ENCODE measurements at places on chromosomes 4 and X.

- DNase-seq: no peak
Observed at GRCh38 chrX:42869659-42870476, 91.9 kb upstream of the PPP1R2C start.

DNA sequence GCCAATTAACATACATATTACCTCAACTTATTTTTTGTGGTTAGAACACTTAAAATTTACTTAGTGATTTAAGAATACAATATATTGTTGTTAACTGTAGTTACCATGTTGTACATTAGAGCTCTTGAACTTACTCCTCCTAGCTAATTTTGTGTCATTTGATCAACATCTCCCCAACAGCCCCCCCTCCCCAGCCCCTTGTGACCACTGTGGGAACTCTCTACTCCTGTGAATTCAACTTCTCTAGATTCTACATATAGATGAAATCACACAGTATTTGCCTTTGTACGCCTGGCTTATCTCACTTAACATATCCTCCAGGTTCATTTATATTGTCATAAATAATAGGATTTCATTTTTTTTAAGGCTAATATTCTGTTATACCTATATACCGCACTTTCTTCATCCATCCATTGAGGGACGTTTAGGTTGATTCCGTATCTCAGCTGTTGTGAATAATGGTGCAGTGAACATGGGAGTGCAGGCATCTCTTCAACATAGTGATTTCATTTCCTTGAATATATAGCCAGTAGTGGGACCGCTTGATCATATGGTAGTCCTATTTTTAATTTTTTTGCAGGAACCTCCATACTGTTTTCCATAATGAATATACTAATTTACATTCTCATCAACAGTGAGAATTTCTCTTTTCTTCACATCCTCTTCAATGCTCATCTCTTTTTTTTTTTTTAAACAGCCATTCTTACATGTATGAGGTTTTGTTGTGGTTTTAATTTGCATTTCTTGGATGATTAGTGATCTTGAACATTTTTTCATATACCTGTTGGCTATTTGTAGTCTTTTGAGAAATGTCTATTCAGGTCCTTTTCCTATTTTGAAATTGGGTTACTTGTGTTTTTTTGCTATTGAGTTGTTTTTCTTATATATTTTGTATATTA lies 66.8 kb downstream of the RAPGEF2 start:
- DNase-seq: no peak

GRCh38 chrX:132651421-132652086 lies 162.7 kb upstream of the MBNL3 start:
- DNase-seq: no peak

GRCh38 chr4:174086829-174087799 lies 196.4 kb downstream of the FBXO8 start:
- no peak for DNase-seq

- no peak for DNase-seq
Observed at GRCh38 chr4:159219862-159220261, 117.0 kb downstream of the RAPGEF2 start.

- DNase-seq: no peak
Observed at GRCh38 chr4:25399510-25399909, 22.4 kb downstream of the ANAPC4 start.

DNA sequence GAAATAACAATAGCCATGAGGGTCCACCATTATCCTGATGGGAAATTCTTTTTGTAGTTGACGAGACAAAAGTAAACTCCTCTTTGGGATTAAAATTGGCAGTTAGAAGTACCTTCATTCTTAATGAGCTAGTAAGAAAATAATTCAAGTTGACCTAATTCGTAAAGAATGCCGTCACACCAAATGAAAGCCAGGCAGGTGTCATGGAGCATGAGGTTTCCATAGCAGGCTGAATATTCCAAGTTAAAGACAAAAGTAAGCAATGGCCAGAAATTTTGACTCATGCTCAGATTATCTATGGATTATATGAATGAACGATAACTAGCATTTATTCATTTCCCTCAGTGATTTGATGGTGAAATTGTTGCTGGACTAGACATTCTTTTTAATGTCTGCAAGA lies 192.2 kb upstream of the FAT1 start:
- no peak for DNase-seq

DNA sequence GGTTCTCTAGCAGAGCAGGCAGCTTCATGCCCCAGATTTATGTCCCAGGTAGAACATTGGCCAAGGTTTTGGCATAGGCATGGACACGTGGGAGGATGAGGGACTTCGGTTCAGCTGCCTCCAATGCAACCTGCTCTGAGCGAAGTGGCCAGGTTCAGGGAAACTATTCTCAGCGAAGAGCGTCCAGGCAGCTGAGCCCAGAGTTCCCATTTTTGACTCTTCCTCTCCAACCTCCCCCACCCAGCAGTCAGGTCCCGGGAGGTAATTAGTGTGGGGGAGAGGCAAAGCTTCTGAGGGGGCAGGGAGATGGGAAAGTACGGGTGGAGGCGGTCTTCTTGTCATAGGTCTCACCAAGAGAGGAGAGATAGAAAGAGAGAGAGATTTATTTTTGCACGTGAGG lies 1.0 kb downstream of the GABRA4 start:
- DNase-seq: no peak

DNA sequence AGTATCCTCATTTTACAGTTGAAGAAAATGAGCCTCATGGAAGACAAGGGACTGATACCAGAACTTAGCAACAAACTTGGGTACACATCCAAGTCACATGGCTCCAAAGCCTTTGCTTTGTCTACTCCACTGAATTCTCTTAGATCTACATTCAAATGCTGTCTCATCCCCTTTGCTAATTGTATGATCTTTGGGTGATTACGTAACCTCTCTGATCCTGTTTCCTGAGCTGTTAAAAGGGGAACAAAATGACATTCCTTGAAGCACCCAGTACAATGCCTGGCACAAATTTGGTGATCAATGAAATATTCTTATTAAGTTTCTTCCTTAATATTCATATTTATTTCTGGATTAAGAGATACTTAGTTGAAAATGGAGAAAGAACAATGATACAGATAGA lies 5.9 kb upstream of the HPGD start:
- DNase-seq: no peak

GRCh38 chr4:22045051-22045630 lies 96.6 kb upstream of the KCNIP4 start:
- no peak for DNase-seq

DNA sequence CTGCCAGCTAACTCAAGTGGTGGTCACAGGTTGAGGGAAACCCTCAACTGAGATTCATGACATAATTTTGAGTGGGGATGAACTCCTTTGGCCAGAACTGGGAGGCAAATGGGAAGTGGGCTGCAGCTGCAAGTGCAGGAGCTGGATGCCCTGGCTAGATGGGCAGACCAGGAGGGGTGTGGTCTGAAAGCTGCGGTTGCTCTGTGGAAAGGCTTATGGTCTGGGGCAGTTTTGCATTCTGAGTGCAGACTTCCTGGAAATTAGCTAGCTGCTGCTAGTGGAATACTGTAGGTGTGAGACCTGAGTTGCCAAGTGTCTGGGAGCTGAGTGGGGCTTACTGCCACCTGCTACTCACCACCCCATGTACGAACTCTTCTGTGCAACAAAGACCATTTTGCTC lies 52.1 kb upstream of the NAP1L2 start:
- no peak for DNase-seq

DNA sequence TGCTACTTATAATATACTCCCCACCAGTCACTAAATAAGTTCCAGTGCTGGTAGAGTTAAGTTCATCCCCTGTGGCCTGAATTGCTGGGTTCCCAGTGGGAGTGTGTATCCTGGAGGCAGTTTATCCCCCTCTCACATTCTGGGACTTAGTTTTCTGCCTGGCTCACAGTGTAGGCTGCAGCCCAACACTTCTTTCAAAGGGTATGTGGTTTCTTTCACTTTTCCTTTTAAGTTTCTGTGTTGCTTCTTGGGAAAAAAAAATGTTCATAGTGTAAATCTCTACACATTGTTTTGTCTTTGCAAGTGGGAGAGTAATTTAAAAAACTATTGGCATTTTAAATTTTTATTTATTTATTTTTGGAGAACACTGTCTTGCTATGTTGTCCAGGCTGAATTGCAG lies 204.0 kb downstream of the CHIC1 start:
- no peak for DNase-seq

DNA sequence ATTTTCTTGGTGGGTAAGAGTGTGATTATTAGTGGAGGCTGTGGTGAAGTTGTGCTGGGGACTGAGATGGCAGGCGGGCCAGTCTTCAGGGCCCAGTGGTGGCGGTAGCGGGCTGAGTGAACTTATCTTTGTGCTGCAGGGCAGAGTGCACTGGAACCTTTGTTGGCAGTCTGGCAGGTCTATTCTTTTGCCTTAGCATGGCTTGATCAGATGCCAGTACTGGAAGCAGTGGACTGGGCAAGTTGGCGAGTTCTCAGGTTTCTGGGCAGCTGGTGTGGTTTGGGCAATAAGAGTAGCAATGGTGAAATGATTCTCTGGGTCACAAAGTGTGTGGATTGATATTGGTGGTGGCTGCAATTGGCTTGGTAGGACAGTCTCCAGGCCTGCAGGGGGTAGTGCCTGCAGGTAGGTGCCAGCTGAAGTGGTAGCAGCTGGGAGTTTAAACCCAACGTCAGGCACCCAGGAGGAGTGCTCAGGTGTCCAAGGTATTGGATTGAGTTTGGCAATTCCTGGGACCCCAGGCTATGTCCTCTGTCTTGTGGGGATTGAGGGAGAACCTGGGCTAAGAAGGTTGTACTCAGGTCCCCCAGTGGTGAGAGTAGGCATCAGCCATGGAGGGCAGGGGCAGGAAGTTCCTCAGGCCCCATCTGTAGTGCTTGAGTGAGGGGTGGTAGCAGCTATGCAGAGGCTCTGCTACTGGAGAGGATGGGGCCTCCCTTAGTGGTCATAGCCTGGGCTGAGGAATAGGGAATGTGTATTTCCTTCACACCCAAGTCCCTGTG lies 34.9 kb upstream of the SLC25A14 start:
- DNase-seq: no peak

- DNase-seq: no peak
Observed at GRCh38 chr4:137640156-137640837, 108.0 kb upstream of the PCDH18 start.

DNA sequence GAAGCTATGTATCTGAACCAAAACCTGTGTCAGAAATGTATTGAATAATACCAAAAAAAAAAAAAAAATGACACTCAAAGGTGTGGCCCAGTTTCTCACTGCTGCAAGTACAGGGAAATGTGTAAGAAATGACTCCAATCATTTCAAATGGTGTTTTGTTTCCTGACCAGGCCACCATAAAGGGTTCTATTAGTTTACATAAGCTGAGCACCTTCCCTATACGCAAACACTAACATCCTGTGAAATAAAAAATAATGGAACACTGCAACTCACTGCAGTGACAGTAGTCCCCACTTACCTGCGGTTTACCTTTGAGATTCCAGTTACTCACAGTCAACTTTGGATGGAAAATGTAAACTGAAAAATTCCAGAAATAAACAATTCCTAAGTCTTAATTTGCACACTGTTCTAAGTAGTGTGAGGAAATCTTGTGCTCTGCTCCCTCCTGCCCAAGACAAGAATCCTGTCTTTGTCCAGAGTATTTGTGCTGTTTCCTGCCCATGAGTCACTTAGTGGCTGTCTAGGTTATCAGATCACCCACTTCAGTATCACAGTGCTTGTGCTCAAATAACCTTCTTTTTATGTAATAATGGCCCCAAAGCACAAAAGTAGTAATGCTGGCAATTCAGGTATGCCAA lies 265.3 kb downstream of the RCHY1 start:
- no peak for DNase-seq

DNA sequence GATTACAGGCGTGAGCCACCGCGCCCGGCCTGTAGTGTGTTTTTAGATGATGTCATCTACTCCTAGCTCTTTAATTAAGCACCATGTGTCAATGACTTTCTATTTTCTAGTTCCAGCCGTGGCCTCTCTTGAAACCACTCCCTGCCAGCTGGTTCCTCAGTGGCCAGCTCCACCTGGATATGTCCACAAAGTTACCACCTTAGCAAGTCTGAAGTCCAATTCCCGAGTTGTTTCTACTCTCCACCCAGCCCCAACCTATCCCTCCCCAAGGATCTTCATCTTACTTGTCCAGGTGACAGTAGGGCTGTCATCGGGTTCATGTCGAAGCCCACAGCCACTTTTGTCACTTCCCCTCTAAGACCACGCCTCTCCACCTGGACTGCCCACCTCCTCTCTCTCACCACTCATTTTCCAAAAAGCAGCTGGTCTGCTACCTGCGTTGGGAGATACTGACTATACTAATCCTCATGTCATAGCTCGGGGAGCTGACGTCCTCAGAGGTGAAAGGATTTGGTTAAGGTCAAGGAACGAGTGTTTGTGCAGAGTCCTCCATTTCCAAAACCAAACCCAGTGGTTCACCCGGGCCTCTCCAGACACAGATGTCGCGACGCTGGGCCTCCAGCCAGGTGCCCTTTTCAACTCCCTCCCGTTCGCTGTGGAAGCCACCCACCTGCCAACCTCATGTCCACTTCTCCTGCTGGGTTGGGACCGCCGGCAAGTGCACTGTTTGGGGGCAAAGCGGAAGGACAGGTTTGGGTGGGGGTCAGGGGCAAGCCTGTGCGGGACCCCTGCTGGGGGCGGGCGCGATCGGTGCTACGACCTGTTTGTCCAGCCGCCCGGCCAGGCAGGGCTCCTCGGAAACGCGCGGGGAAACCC lies 704 bp downstream of the FAM3A start:
- no peak for DNase-seq

DNA sequence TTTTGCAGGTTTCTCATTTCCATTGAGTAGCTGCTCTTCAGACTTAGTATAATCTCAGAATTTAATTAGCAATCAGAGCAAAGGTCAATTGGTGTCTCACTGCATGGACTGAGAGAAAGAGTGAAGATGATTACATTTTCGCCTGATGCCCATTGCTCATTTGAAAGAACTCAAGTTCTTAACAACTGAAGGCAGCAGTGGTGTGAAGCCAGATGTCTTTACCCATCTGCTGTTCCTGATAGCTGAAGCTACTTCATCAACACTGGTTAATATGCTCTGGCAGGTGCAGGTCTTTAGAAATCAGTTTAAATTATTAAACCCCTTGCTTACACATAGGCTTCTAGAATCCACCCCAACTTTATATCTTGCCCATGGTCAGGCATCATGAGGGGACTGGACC lies 64.5 kb upstream of the FRAS1 start:
- DNase-seq: no peak

- DNase-seq: no peak
Observed at GRCh38 chrX:14029039-14029424, 660 bp downstream of the GEMIN8 start.

DNA sequence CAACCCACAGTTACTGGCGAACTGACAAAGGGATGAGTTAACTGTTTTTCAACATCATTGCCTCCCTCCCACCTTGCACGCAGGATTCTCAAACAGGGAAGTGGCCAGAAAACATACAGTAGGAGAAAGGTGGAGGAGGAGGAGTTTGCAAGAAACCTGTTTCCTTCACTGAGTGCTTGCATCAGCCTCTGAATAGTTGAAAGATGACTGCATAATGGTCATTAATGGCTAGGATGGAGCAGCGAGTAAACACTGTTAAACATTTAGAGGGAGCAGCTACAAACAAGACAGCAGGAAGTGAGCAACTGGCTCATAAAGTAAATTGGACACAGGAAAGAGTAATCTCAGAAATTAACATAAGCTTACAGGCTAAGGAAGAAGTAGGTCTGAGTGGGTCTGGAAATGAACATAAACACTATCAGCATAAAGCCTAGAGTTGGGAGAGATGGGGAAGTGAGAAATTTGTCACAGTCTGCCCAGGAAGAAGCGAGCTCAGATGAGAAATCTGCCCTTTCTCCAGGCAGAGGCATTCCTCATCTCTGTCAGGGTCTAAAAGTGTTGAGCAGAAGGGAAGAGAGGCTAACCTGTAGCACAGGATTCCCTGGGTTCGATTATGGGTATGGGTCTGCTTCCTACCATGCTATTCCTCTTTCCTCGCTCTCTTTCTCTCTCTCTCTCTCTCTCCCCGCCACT lies 38.6 kb downstream of the TRPC5OS start:
- DNase-seq: no peak

- no peak for DNase-seq
Observed at GRCh38 chr4:143375326-143376073, 38.8 kb downstream of the GAB1 start.
